Airway epithelial cell (primary cell): ENCODE measurements at places on chromosomes 4 and X. TPM values are rescaled to one million over a fixed set of nuclear protein-coding genes. Genes with fewer than 3 reads are reported as not detected.

ASB9 gene
- 1.3 and 2.6 TPM in 2 replicates for total RNA-seq

PNMA6A gene
- total RNA-seq = 0.35 TPM in 1 of 2 replicates, not detected in the other

MAMLD1 gene
- 0.92 and 1.1 TPM in 2 replicates for total RNA-seq

CT45A1 gene
- not detected in 2 replicates for total RNA-seq

PAGE4 gene
- total RNA-seq = not detected in 2 replicates

APBB2 gene
- total RNA-seq = 17.0 and 19.2 TPM in 2 replicates

UGT8 gene
- 1.2 and 2.2 TPM in 2 replicates for total RNA-seq

FAM200B gene
- 18.8 and 37.8 TPM in 2 replicates for total RNA-seq

VCX3A gene
- not detected in 2 replicates for total RNA-seq

TMEM164 gene
- 27.8 and 35.3 TPM in 2 replicates for total RNA-seq

TDO2 gene
- total RNA-seq = not detected in 2 replicates

HSFX3 gene
- total RNA-seq = not detected in 2 replicates

MND1 gene
- total RNA-seq = 6.3 and 7.7 TPM in 2 replicates

CCNB3 gene
- 0.14 and 0.19 TPM in 2 replicates for total RNA-seq

TASL gene
- not detected in 2 replicates for total RNA-seq

TIGD4 gene
- total RNA-seq = 0.14 TPM in 1 of 2 replicates, not detected in the other

SPINK2 gene
- total RNA-seq = not detected in 2 replicates

ARX gene
- not detected in 2 replicates for total RNA-seq

PNCK gene
- 1.2 and 1.5 TPM in 2 replicates for total RNA-seq

ADH1C gene
- total RNA-seq = not detected in 2 replicates

PTTG2 gene
- total RNA-seq = not detected in 2 replicates

FDCSP gene
- total RNA-seq = not detected in 2 replicates

LAP3 gene
- 48.7 and 61.5 TPM in 2 replicates for total RNA-seq

TRPC3 gene
- 0.07 TPM in 1 of 2 replicates, not detected in the other for total RNA-seq

PRSS12 gene
- 16.8 and 19.0 TPM in 2 replicates for total RNA-seq

CCKAR gene
- not detected in 2 replicates for total RNA-seq

SPANXA1 gene
- not detected in 2 replicates for total RNA-seq

RADX gene
- total RNA-seq = 2.2 and 2.3 TPM in 2 replicates

PCDH11X gene
- total RNA-seq = not detected in 2 replicates

FGFR3 gene
- 120 TPM in 2 replicates for total RNA-seq

GSTCD gene
- 11.1 and 17.9 TPM in 2 replicates for total RNA-seq

CACNA1F gene
- total RNA-seq = under 0.01 TPM in 1 of 2 replicates, not detected in the other

LDB2 gene
- total RNA-seq = not detected in 2 replicates

EGFL6 gene
- 0.14 and 0.28 TPM in 2 replicates for total RNA-seq

XAGE1B gene
- not detected in 2 replicates for total RNA-seq

TREX2 gene
- total RNA-seq = 0.33 and 1.4 TPM in 2 replicates

CCSER1 gene
- total RNA-seq = 1.4 TPM in 1 of 2 replicates, not detected in the other

NKX6-1 gene
- total RNA-seq = not detected in 2 replicates

ADAD1 gene
- total RNA-seq = not detected in 2 replicates
